ENCODE measurements at places on chromosomes 6 and 20.

DNA sequence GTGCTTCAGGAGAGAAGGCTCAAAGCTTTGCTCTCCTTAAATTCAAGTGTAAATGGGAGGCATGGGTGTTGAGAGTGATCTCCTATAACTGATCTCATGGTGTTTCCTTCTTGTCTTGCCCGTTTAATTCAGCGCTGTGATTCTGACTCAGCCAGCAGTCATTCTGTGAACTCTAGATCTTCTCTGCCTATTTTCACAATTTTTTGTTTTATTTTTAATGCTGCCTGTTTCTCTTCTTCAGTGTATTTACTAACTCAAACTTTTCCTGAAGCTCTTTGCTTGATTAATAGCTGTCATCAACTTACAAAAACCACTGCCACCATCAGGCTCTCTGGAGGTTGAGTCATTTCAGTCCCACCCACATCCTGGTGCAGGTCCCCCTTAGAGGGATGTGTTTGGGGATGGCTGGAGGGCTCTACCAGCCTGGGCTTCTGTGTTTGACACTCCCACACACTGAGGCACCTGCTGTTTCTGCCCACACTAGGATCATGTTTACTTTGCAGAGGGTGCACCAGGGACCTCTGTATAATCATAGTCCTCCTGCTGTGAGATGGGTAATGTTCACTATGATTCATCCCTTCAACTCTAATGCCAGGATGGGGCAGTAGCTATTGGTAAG lies 94.0 kb downstream of the SHLD1 start:
- DNase-seq, result no peak

DNA sequence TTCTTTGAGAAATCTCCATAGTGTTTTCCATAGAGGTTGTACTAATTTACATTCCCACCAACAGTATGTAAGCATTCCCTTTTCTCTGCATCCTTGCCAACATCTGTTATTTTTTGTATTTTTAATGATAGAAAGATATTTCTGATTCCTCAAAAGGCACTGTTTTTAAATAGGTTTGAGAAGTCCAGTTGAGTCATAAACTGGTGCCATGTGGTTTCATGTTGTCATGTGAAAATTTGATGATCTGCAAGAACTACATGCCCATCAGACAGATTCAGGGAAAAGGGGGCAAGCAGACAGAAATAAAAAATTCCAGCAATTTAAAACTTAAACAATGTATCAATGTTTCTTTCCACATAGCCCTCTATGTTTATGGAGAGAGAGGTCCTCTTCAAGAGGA lies 227.5 kb downstream of the KCNQ5 start:
- no peak for DNase-seq

DNA sequence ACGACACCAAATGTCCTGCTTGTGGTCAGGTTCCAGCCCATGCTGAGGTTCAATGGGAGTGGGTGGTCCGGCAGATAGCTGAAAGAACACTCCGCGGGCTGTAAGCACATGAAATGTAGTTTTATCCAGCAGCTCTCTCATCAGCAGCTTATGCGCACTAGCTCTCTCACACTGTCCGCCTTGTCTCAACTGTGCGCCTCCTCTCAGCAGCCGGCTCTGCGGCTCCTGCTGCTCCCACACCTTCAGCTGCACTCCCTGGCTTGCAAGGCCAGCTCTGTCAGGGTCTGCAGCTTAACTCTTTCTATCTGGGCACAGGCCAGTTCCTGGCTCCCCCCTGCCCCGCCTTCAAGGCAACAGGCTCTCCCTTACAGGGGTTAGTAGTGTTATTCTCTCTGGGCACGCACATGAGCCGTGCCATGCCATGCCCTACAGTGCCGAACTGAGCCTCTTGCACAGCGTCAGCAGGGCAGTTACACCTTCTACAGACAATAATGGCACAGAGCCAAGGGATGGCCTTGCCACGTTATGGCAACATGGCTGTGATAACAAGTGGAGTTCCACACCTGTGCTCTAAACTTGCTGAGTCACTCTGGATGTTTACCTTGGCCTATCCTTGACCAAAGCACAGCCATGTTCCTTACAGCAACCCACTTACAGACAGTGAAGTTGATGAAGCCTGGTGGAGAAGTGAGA lies 84.0 kb upstream of the LRFN2 start:
- no peak for DNase-seq

GRCh38 chr6:79813143-79813850 lies 134.1 kb downstream of the ELOVL4 start:
- DNase-seq, result no peak

- DNase-seq, result peak; percentile 69
These were observed 50.2 kb downstream of the IYD start for GRCh38 chr6:150418827-150419594.

DNA sequence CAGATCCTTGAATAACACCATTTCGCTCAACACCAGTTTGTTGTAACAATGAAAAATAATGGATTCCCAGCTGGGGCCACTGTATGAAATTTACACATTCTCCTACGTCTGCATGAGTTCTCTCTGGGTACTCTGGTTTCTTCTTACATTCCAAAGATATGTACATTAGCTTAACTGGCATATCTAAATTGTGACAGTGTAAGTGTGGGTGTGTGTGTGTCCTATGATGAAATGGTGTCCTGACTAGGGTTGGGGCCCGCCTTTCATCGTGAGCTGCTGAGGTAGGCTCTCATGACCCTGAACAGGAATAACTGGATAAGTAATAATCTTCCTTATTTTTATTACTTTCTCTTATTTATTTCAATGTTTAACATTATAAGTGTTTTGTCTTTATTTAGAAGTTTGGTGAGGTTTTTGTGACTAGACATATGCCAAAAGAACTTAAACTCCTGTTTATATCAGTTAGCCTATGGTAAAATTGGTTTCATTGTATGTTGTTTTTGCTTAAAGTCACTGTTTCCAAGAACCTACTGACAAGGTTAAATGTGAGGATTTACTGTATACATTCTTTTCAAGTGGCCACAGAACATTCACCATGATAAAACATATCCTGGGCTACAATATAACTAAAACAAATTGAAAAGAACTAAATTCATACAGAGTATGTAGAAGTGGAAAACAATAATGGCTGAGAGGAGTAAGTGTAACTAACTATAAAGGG lies 42.4 kb downstream of the RBL1 start:
- no peak for DNase-seq

DNA sequence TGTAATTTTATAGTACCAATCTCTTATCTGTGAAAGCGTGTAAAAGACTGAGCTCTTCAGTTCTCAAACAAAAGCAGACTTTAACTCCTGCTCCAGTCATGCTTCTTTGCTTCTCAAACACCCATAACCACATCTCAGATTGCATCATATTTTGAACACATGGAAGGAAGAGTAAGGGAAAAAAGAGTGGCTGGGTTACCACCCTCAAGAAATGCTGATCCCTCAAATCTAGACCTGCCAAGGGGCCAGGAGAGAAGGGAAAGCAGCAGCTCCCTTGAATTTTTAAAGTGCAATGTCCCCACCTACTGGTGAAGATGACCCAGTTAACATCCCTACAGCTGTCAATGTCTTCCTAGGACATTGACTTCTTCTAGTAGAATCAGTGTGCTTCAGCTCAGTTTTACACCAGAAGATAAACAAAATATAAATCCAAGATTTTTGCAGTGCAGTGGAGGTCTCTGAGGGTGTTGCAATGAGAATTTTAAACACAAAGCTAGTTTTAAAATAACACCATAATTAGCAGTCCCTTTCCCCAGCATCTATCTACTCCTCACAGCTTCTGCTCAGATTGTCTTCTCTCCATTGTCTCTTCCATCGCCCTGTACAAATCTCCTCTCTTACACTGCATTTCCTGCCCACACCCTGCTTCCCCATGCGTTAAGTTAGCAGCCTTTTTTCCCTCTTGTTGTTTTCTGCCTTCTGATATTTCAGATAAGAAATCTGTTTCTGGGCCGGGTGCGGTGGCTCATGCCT lies 22.6 kb upstream of the HLA-DQB2 start:
- peak; percentile 51 for DNase-seq

DNA sequence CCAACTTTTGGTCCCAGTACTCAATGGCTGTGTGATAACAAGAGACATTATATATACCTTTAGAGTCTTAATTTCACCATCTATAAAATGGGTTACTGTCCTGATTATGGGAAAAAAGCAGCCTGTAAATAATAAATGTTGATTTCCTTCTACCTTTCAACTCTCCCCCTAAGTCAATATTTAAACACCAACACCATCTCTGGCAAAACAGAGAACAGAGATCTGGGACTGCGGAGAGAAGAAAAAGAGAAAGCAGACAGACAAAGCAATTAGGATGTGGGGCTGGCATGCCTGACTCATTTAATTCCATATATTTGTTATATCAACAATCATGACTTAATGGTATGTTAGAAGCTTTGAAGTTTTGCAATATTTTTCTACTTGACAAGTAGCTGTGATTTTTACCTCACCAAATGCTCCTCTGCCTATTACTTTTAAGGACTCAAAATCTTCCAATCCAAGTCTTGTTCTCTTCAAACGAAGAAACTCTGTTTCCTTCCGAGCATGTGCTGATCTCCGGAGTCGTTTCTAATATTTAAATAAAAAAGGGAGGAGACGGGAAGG lies 23.3 kb downstream of the STK38 start:
- no peak for DNase-seq
